ENCODE measurements at places on chromosomes 1 and 21.

- DNase-seq: no peak
Observed at GRCh38 chr21:17002594-17003257, 510.1 kb upstream of the CXADR start.

GRCh38 chr1:156014829-156015228 is 5.9 kb downstream of the SSR2 start:
- no peak for DNase-seq

GRCh38 chr1:202034149-202034682 is 23.8 kb downstream of the ELF3 start:
- no peak for DNase-seq

- no peak for DNase-seq
Observed at GRCh38 chr1:172647987-172648386, 10.9 kb upstream of the FASLG start.

DNA sequence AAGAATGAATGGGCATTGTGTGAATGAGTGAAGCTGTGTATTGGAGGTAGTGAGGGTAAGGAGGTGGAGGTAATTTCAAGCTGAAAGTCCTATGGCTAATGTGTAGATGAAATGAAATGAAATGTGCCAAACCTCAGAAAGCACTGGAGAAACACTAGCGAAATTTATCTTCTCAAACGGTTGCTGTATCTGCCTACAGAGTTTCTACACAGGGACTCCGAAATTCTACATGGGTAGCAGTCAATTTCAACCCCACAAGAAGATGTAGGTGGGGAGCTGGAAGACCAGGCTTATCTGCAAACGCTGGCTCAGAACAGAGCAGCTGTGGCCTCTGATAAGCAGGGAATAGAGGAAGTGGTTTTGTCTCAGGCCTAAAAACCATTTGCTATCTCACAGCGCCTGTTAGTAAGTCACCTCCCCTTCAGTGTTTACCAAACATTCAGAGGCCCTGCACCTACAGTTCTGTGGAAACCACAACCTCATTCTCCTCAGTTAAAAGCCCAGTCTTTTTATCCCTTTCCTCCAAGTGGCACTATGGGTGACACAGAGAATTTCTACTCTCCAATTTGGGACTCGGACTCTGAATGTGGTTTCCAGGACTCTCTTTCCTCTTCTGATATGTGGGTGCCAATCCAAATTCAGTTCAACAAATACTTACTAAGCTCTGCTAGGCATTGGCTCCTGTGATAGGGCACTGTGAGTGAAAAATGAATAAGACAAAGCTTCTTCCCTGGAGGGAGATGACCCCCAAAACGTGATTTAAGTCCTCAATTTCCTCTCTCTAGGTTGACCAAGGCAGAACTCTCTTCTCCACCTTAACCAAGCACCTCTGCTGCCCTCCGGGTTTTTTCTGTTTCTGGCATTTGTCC is 17.2 kb upstream of the SLAMF6 start:
- peak; percentile 11 for DNase-seq

GRCh38 chr21:44293551-44294231 is 6.2 kb upstream of the PFKL start:
- peak; percentile 42 for DNase-seq

DNA sequence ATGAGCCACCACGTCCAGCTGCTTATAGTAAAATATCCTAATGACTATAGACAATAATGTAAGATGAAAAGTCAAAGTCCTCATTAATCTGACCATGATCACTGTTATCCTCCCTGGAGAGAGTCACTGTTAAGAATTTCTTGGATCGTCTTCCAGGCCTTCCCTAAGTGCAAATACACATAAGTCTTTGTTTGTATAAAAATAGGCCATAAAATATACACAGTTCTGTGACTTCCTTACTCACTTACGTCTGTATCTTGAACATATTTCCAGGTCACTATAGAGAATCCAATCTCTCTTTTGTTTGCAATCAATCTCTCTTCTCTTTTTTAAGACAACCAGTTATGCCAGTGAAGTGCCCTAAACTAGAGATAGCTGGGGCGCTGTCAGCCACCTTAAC is 89.1 kb upstream of the LYST start:
- DNase-seq: no peak

DNA sequence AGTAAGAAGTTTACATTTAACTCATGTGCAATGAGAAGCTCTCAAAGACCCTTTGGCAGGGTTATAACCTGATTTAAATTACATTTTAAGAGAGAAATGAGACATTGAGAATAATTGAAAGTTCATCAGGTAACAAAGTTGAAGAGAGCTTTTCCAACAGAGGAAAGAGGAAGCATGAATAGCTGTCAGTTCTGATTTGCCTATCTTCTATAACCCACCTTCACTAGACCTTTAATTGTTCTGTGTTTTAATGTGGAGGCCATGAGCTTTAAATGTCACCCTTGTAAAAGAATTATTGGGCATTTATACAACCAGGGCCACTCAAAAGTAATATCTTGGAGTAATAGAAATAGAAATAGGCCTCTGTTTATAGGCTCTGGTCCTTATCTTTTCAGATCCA is 9.3 kb upstream of the FCRL1 start:
- DNase-seq: no peak

DNA sequence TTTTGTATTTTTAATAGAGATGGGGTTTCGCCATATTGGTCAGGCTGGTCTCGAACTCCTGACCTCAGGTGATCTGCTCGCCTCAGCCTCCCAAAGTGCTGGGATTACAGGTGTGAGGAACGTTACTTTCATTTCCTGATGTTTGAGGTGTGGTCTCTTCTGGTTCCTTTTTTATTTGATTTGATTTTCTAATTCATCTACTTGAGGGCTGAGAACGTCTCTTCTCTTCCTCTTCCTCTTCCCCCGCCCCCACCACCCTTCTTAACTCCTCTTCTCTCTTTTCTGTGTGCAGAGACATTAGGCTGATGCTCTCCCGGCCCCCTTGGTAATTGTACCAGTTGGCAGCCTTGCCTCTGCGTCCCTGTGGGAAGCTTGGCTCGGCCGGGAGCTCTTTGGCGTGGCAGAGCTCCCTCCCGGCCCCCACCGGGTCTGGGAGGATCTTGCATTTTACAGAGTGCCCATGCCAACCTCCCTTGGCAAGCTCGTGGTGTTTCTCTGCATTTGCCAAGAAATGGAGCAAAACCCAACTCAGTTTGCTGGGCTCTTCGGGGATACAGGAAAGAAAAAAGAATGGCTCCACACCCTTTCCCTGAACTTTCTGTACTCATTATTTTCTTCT is 19.9 kb downstream of the CRYAA start:
- DNase-seq: no peak

GRCh38 chr1:18725231-18725895 is 94.7 kb downstream of the PAX7 start:
- no peak for DNase-seq

- no peak for DNase-seq
Observed at GRCh38 chr1:207026104-207026534, 6.4 kb downstream of the C1orf116 start.

- DNase-seq: no peak
Observed at GRCh38 chr1:25001125-25001915, 71.2 kb upstream of the RUNX3 start.

DNA sequence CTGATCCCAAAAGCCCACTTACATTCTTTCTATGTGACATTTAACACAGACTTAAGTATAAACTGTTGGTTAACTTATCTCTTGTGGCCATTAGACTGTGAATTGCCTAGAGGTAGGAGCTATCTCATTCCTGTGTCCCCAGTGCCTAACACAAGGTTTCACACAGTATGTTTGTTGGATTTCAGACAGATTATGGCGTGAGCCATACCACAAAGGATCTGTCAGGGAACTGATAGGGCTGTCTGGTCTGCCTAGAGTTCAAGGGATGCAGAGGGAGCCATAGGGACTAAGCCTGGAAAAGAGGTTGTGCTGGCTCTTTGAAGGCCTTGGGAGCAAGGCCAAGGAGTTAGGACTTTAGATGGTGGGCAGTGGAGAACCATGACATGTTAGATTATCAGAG is 40.0 kb downstream of the MEF2D start:
- no peak for DNase-seq

DNA sequence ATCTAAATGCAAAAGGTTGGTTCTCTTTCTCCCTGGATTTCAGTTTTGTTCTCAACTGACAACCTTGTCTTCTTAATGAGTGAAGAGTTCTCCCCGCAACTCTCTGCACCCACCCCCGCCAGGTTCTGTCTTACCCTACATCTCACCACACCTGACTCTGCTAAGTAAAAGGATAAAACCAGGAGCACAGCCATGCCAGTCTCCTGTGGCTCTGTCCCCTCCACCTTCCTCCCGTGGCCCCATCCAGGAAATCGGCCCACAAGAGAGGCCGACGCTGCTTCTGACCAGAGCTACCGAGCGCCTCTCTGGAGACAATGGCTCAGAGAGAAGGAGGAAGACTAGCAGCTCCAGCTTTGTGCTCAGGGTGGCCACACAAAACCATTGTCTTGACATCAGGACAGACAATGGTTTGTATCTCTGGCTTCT is 72.2 kb downstream of the PLEKHA6 start:
- no peak for DNase-seq

DNA sequence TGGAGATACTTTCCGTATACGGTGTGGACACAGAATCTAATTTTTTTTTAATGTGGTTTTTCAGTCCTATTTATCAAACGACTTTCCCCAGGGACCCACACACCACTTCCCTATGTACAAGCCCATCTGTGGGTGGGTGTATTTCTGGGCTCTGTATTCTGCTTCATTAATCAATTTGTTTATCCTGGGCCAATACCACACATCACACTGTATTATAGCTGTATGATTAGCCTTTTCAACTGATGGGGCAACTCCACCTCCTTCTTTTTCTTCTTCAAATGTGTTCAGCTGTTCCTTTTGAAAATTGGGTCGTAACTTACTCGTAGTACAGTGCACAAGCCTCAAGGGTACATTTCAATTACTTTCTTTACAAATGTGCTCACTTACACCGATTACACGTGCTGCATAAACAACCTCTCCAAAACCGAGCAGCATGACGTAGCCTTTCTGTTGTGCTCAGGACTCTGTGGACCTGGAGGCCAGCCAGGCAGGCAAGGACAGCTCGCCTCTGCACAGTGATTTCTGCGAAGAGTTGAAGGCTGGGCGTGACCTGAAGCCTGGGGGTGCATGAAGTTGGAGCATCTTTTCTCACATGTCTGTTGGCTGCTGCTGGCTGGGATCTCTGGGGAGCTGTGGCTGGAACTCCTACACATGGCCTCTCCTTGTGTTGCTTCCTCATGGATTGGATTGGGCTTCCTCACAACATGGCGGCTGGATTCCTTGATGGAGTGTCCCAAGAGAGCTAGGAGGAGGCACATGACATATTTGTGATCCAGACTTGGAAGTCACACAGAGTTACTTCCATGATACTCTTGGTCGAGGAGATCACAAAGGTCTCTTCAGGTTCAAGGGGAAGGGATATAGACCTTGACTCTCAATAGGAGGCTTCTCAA is 126.5 kb downstream of the CRYAA start:
- DNase-seq: no peak

GRCh38 chr1:108597041-108597440 is 37.1 kb downstream of the EEIG2 start:
- DNase-seq: no peak

- DNase-seq: no peak
Observed at GRCh38 chr1:56437959-56438358, 141.4 kb downstream of the PLPP3 start.

DNA sequence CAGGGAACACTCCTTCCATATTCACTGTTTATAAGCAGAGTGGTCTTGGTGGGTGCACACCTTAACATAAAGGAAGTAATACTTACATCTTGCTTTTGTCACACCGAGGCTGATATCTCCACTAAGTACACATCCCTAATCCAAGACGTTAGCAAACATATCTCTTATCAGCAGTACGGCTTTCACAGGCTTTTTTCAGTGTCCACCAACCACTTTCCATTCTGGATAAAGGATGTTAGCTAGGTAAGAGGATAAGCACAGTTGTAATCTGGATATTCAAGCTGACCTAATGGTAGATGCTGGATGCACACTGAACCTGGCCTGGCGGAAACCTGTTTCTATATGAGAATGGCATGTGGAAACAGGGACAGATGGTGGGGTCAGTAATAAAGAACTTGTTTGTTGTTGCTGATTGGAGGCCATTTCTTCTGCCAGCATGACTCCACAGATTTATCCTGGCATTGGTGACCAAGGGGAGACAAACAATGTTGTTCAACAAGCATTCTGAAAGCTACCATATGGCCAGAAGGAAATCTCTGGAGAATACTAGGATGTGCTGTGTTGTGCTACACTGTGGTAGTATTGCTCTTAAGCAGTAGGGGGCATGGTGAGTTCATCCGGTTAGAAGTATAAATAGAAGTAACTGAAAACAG is 416.4 kb downstream of the PTBP2 start:
- DNase-seq: no peak

- no peak for DNase-seq
Observed at GRCh38 chr1:3774946-3775489, 2.5 kb downstream of the SMIM1 start.

GRCh38 chr1:5415606-5416005 is 576.6 kb downstream of the NPHP4 start:
- no peak for DNase-seq

- no peak for DNase-seq
Observed at GRCh38 chr1:99546432-99547416, 99.2 kb upstream of the PALMD start.

DNA sequence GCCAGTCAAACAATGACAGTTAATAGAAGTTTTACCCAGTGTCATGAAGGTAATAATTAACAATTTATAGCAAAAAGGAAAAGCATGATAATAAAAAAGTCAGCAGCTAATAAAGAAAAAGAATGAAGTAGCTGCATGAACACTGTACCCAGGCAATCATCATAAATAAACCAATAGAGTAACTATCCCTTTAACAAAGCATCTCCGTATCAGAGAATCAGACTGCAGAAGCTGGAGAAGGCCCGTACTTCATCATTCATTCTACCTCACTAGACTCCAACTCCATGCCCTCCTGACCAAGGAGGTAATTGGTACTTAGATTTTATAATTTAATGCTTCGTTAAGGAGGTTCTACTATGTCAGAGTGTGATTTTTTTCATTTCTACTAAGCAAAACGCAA is 140.5 kb downstream of the NEGR1 start:
- DNase-seq: no peak

DNA sequence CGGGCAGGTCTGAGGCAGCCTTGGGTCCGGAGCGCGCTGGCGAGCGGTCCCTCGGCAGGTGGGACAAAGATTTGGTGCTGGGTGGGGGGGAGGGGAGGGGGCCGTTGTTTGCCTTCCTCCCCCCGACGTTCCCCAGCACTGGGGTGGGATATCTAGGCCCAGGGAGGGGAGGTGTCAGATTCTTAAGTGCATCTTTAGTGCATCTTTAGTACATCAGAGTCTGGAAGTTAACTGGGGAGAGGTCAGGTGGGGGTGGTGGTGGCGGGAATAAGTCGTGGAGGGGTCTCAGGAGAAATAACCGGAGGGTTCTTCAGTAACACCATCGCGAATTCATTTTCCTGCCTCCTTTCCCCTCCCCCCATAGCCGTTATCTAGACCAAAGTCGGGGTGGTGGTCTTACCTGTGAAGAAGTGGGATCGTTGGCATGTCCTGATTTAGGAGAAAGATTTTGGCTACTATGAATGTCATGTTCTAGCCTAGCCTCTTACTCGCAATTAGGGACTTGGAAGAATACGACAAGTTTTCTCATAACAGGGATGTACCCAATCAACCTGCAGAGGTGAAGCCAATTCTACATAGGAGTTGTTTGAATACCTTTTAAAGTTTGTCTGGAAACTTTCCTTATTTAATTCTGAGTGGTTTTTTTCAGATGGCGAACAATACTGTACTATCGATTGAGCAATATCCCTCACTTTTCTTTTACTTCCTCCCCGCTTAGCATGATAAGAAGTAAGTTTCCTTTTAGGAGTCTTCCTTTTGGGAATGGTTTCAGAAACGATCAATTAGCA is 886 bp downstream of the ZMYM4 start:
- DNase-seq: no peak

- no peak for DNase-seq
Observed at GRCh38 chr1:66298464-66298863, 235.5 kb upstream of the SGIP1 start.

Data from activated CD8-positive, alpha-beta memory T cell treated with anti-CD3 and anti-CD28 coated beads for 1 hour (primary cell).